Activated T-helper 17 cell treated with anti-CD3 and anti-CD28 coated beads, Interleukin-2, amount 50 U/mL, for 72 hours (primary cell): ENCODE measurements at places on chromosomes 1 and 21. TPM values are rescaled to one million over a fixed set of nuclear protein-coding genes. Genes with fewer than 3 reads are reported as not detected.

Gene ELAVL4
- not detected for total RNA-seq

Gene AMY1C
- total RNA-seq, result not detected

Gene SH2D2A
- 173 TPM for total RNA-seq

Gene WDR4
- 20.1 TPM for total RNA-seq

Gene SPRR2B
- not detected for total RNA-seq

Gene OR6K3
- total RNA-seq, result not detected

- ATAC-seq, result no peak
These were observed 19.9 kb upstream of the AGO1 start for GRCh38 chr1:35863136-35863535.

DNA sequence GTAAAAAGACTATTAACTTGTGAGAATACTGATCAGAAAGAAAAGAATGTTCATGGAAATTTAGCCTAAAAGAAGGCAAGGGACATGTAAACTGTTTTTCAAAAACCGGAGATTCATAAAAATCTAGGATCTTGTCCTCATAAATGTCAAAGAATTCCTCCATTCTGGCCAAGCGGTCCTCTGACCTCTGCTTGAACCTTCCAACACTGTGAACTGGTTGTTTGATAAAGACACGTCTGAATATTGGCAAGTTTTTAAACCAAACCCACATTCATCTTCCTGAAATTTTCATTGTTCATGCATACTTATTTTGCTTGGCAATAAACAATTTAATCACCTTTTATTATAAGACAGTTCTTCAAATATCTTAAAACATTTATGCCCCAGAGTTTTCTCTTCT, 19.8 kb downstream of the ASPM start:
- ATAC-seq, result no peak

- ATAC-seq, result no peak
These were observed 84.9 kb downstream of the CLEC20A start for GRCh38 chr1:178411756-178412399.

GRCh38 chr1:226645279-226645976, 93.7 kb downstream of the ITPKB start:
- no peak for ATAC-seq

DNA sequence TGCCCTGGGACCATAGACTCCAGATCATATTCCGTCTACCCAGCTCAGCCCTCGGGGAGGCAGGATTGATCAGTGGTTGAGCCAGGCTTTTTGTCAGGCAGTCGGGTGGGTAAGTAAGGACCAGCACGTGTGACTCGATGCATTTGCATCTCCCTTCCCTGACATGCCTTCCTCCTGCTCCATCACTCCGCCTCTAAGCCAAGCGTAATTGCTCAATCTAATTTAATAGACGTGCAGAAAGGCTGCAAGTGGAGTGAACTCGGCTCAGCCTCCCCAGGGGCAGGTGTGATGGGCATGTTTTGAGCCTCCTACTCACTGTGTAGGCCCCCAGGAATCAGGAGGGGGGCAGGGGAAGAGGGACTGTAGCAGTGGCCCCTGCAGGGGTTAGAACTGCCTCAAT, 34.6 kb upstream of the GRIK3 start:
- no peak for ATAC-seq

GRCh38 chr1:201144701-201145100, 9.6 kb downstream of the TMEM9 start:
- no peak for ATAC-seq

DNA sequence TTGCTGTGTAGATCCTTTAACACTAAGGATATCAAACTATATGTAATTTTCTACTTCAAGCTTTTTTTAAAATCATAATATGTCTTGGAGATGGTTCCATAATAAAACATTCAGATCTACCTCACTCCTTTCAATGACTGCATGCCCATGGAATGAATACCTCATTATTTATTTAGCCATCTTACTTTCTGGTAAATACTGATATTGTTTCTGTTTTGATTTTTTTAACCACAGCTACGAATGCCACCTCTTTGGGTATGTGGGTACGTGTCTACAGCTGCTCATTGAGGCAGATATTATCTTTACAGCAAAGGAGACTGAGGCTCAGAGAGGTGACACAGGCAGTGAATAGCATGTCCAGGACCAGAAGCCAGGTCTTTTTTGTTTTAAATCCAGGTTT, 215.7 kb downstream of the ST6GALNAC3 start:
- no peak for ATAC-seq

GRCh38 chr1:93938461-93939145, 29.4 kb upstream of the GCLM start:
- no peak for ATAC-seq

- no peak for ATAC-seq
These were observed 269.4 kb downstream of the HLX start for GRCh38 chr1:221148660-221149059.

- ATAC-seq, result no peak
These were observed 12.0 kb downstream of the SLC35D1 start for GRCh38 chr1:67041841-67042503.

- ATAC-seq, result no peak
These were observed 20.4 kb upstream of the OR6N2 start for GRCh38 chr1:158801396-158801795.

GRCh38 chr1:197024460-197024859, 42.6 kb downstream of the F13B start:
- ATAC-seq, result no peak

DNA sequence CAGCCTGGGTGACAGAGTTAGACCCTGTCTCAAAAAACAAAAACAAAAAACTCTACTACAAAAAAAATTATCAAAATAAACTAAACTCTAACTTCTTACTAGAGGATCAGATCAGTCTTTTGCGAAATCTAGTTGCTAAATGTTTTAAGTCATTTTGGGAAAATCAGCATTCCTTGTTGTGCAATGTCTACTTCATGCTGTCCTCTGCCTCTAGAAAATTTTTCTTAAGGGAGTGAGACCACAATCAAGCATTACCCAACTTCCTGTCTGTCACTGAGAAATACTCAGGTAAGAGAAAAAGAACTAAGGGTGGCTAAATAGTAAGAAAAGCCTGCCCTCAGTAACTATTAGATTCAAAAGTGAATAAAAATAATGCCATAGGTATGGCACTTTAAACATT, 67.2 kb upstream of the FOXD3 start:
- ATAC-seq, result no peak

DNA sequence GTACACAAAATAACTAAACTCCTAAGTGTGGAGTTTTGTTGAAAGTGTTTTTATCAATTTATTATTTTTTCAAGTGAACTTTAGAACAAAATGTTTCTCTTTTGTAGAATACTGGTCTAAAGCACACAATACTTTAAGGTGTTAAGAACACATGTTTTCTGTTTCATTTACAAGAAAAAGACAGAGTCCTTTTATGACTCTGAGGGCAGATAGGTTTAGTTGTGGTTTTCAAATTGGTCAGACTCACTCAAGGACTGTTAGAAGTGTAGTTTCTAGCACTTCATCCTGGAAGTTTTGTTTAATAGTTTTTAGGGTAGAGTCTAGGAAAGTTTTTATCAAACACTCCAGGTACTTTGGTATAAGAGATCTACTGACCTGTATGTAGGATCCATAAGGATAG, 376.5 kb downstream of the LRRIQ3 start:
- ATAC-seq, result no peak

- no peak for ATAC-seq
These were observed 67.0 kb downstream of the RASAL2 start for GRCh38 chr1:178160736-178161475.
